Activated CD8-positive, alpha-beta memory T cell treated with anti-CD3 and anti-CD28 coated beads, Interleukin-2, amount 10 ng/mL, durations not matched to agents 7 days and 5 days (primary cell): ENCODE measurements at places on chromosomes 11 and 22. TPM values are rescaled to one million over a fixed set of nuclear protein-coding genes. Genes with fewer than 3 reads are reported as not detected.

DNA sequence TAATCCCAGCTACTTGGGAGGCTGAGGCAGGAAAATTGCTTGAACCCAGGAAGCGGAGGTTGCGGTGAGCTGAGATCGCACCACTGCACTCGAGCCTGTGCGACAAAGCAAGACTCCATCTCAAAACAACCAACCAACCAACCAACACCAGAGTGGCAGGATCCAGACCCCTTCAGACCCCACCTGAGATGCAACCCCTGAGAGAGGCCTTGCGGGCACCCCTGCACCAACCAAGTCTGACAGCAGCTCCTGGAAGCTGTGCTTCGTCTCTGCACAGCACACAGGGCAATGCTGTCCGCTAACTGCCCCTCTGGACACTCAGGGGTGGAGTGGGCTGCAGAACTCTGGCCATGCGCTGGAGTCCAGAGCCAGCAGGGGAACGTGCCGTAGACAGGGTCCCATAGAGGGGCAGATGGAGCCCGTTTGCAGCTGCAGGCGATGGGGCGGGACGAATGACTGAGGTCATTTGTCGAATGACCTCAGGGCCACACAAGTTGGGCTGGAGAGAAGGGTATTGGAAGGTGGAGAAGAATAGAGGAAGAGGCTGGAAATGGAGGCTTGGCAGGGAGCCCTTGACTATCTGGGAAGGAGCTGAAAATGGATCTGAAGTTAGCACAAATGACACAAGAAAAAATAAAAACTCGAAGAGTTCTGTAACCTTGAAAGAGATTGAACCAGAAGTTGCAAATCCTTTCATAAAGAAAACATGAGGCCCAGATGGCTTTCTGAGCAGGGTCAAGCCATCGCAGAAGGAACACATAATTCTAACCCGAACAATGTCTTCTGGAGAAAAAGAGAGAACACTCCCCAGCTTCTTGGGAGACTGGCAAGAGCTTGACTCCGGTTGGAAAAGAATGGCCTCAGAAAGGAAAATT lies 199.7 kb downstream of the CTTN start:
- no peak for DNase-seq

GRCh38 chr11:45150943-45151342 lies 4.5 kb downstream of the PRDM11 start:
- peak; percentile 21 for DNase-seq

GRCh38 chr11:111735262-111736116 lies 30.7 kb downstream of the PPP2R1B start:
- no peak for DNase-seq

- no peak for DNase-seq
Measured at GRCh38 chr11:123195188-123196059, at the start of gene CLMP. Gene CLMP (minus strand): TSS chr11:123195248. CDS start chr11:123194940, 308 bp downstream.

PRODH gene
- total RNA-seq = 1.0 TPM

MMP12 gene
- total RNA-seq = not detected

RHOD gene
- 0.79 TPM for total RNA-seq

OR52H1 gene
- not detected for total RNA-seq
